ENCODE measurements at places on chromosomes 4 and X. TPM values are rescaled to one million over a fixed set of nuclear protein-coding genes. Genes with fewer than 3 reads are reported as not detected.

The XAGE1A gene
- total RNA-seq: not detected

The ANXA10 gene
- total RNA-seq: not detected

The SATL1 gene
- total RNA-seq: not detected

The AMTN gene
- total RNA-seq: not detected

The ATP1B4 gene
- total RNA-seq: not detected

The MAGIX gene
- 0.84 TPM for total RNA-seq

The GPC3 gene
- not detected for total RNA-seq

The PNMA6E gene
- total RNA-seq: not detected

The SRD5A3 gene
- 12.7 TPM for total RNA-seq

The HOPX gene
- total RNA-seq: 2.6 TPM

DNA sequence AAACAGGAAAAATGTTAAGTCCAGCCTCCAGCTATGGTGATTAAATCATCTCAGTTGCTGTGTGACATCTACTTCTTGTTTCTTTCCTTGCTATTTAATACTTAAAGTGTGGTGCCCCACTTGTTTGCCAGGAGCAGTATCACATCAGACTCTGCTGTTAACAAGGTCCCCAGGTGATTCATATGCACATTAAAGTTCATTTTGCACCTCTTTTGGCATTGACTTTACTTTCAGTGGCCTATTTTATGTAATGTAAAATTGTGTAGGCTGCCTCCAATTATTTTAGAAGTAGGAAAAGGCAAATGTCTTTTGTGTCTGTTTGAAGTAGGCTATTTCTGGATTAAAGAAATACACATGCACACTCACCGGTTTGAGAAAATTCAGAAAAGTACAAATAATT lies 47.5 kb downstream of the CPE start:
- DNase-seq: no peak

GRCh38 chr4:115042496-115042895 lies 70.9 kb downstream of the NDST4 start:
- no peak for DNase-seq

DNA sequence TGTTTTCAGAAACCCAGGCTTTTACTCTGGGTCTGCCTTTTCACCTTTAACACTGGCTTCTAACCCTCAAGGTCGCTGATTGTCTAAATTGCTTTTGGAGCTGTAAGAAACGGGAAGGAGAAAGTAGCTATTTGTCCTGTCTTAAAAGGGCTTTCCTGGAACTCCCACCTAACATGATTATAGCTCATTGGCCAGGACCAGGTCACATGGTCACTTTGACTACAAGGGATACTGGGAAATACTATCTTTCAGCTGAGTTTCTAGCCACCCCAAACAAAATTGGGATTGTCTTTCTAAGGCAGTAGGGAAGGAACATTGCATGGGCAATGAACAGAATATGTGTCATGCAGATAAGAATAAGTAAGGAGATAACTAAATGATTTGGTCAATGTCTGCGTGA lies 106.7 kb upstream of the ARHGAP24 start:
- DNase-seq: no peak

GRCh38 chr4:45147866-45148265 lies 421.5 kb upstream of the GNPDA2 start:
- DNase-seq: no peak

DNA sequence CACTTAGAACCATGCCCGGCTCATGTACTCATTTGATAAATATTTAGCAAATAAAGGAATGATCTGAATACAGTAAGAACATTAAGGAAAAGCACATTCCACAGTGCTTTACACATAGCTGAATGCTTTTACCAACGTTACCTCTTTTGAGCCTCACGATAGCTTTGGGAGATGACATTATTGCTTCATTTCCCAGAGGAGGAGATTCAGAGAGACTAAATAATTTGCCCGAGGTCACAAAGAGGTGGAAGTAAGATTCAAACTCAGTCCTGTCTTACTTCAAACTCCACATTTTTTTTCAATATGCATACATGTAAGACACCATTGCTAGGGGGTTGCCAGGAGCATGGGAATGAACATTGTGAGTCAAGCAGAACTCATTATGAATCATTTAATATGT lies 538.5 kb downstream of the BCOR start:
- no peak for DNase-seq

GRCh38 chr4:25783943-25784342 lies 78.8 kb downstream of the SEL1L3 start:
- DNase-seq: peak; percentile 58

GRCh38 chrX:41667631-41668030 lies 21.1 kb upstream of the GPR34 start:
- no peak for DNase-seq

- no peak for DNase-seq
Observed at GRCh38 chr4:186765138-186765537, 41.5 kb upstream of the FAT1 start.

DNA sequence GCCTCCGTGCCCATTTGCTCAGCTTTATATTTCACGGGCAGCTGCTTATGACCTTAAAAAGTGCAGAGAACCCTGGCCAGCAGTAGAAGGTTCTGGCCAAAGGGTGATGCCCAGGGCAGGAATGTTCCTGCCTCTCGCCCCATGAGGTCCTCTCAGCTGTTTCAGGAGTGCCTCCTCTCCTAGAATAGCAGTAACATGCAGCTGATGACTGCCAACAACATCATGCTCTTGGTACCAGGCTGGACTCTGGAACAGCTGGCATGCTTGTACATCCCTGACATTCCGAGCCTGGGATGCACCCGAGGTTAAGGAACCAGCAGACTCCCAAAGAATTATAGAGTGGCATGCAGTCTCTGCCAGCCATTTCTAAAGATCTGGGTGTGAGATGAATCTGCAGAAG lies 11.7 kb upstream of the TENM3 start:
- DNase-seq: no peak

DNA sequence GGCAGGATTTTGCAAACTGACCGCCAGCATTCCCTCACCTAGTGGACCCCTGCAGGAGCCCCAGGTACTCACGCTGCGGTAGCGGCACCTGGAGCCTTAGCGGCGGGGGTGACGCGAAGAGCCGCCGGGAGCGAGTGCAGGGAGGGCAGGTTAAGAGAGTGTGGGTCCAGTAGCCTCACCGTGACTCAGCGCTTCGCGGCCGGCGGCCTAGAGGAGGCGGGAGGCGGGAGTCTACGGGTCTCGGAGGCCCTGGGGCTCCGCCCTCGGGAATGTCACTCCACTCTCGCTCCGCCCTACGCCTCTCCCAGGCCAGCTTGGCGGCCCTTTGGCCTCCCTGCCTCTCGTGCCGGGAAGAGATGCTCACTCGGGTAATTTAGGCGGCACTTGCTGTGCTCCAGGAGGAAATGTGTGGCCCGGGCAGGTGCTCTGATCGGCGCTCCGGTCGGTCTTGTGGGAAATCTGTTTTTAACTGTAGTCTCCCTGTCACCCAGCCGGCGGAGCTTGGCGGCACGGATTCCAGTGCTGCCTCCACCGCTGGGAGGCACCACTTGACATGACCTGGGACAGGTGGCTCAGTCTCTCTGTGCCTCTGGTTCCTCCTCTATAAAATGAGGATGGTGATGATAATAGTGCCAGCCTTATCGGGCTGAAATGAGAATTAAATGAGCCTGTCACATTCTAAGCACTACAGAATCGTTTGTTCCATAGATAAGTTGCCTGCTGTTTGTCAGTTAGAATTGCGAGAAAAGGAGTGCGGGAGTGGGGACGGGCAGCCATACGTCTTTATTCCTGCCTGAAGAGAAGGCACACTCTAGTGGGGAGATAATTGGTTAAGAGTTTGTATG lies at the start of gene PIR:
Gene PIR, minus strand, starts transcription at position 216 of the 845 bp plus-strand sequence. CDS start 2,076 bp downstream, outside the sequence.
- DNase-seq: peak; percentile 87

DNA sequence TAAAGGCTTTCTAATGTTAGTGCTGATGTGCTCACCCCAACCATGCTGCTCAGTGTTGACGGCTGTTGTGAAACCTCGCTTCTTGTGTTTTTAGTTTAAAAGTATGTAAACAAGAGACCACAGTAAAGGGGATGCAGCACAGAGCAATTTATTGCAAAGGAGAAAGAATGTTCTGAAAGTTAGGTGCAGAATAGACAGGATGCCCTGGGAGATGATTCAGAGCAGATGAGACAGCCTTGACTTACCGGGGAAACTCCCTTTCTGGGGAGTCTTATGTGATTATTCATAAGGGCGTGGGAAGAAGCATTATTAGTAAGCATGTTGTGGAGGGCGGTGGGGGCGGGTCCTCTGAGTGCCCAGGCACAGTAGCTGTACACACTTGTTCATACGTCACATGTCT lies 47.7 kb downstream of the EVC start:
- peak; percentile 75 for DNase-seq

DNA sequence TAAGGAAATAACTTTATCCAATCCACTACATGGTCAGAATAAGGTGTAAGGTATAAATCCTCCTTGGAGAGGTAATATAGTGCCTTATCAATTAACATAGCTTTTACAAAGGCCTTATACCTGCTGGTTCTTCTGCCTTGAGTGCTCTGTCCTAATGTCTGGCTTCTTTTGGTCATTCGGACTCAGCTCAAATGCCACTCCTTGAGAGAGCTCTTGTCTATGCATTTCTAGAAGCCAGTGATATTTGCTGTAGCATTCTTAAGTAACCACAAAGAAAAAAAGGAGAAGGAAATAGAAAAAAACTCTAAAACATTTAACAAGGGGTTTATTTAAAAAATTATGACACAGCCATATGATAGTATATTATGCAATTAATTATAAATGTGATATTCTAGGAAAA lies 444.8 kb upstream of the SLIT2 start:
- no peak for DNase-seq

GRCh38 chr4:10175626-10176025 lies 59.0 kb upstream of the WDR1 start:
- DNase-seq: no peak

DNA sequence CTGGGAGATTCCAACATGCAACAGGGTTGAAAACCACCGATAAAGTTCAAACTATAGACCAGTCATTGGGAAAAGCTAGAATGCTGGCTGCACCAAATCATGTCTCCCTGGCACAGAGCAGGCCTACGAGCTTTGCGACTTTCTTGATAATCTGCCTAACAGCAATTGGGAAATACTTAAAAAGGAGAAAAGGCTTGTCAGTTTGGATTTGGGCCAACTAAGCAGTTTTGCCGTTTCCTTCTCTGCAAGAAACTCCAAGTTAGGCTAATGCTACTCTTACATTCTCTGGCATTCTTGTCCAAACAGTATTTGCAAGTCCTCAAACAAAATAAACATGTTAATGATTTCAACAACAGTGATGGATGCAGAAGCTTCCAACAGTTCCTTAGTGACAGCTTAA lies 87.9 kb downstream of the PDK3 start:
- DNase-seq: peak; percentile 9

GRCh38 chrX:70444326-70444945 lies at the start of gene DLG3:
Gene DLG3 (plus strand): TSS chrX:70444835. CDS start chrX:70445202, 367 bp downstream.
- peak; percentile 24 for DNase-seq

GRCh38 chrX:153649178-153649914 lies 2.3 kb downstream of the DUSP9 start:
- peak; percentile 46 for DNase-seq

- DNase-seq: peak; percentile 39
Observed at GRCh38 chr4:152385551-152385950, 150.3 kb downstream of the FBXW7 start.

Measured in dermis blood vessel endothelial cell (primary cell).